ENCODE measurements at places on chromosomes 16 and 17.

DNA sequence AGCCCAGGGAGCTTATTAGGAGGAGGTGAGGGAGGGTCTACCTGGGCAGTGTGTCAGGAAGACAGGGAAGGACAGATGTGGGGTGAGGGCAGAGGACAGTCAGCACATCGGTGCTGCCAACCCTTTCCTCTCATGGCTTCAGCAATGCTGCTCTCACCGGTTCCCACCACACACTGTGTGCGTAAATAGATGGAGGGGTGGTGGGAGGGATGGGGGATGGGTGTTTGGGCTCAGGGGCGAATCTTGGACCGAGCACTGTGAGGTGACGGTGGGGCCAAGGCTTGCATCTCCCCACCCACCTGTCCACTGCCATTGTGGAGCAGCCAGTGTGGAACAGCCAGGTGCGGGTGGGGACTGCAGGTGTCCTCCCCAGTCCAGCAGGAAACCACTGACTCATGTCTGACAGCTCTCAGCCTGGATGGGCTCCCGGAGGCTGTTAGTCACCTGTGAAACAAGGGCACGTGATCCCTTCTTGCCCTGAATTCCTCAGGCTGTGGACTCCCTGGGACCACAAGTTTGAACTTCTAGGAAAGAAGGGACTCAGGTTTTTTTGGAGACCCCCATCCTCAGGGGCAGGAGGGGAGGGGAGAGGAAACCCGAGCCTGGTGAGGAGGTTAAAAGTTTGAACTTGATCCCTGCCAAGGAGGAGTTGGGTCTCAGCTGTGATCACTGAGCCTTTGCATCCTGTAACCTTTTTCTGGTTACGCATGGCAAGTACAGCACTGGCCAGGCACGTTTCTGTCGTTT is 42.7 kb upstream of the SMPD3 start:
- DNase-seq = no peak

GRCh38 chr16:68231384-68232136 is 4.4 kb downstream of the ESRP2 start:
- DNase-seq = no peak

GRCh38 chr17:18270046-18270931 is 9.8 kb downstream of the MIEF2 start:
- DNase-seq = no peak

DNA sequence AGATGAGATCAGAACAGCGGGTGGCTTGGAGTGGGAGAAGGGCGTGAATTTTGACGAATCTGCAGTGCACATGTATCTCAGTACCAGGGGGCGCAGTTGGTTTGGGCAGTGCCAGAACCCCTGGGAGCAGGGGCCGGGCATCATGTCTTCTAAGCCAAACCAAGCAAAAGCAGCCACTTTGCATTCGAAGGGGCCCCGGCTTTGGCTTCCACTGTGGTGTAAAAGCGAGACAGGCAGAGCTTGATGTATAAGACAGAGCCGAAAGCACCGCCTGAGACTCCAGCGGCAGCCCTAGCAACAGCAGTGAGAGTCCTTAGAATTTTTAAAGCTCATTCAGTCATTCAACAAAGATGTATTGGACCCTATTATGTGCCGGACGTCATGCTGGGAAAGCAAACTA is 3.8 kb upstream of the XYLT1 start:
- peak; percentile 87 for DNase-seq

GRCh38 chr16:10637337-10638037 is 57.1 kb upstream of the EMP2 start:
- no peak for DNase-seq

DNA sequence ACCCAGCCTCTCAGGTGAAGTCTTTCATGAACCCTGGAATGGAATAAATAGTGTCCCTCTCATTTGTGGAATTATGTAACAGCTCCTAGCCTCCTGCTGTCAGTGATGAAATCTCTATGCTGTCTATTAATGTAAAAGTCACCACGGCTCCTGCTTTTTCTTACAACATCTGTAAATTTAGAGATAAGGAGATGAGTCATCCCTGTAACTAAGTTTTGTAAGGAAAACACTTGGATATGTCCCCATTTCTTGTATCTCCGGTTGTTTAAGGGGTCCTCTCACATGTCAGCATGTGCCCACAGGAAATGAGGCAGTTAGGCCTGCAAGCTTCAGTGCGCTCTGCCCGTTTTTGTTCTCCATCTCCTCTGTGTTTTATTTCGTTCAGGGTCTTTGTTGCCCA is 2.8 kb upstream of the NAT9 start:
- DNase-seq = peak; percentile 51
